ENCODE measurements at places on chromosomes 5 and 9. TPM values are rescaled to one million over a fixed set of nuclear protein-coding genes. Genes with fewer than 3 reads are reported as not detected.

Gene ZNF366
- 0.39 TPM for total RNA-seq

Gene TTC23L
- total RNA-seq, result 0.43 TPM

Gene WWC1
- total RNA-seq, result 24.3 TPM

Gene SLC6A3
- total RNA-seq, result not detected

Gene KCNV2
- total RNA-seq, result not detected

Gene FOXD4L4
- total RNA-seq, result 0.43 TPM

Gene GMCL2
- not detected for total RNA-seq

Gene FAM169A
- 3.1 TPM for total RNA-seq

Gene F2RL1
- total RNA-seq, result 2.0 TPM

Gene LVRN
- not detected for total RNA-seq

Gene ROPN1L
- 3.9 TPM for total RNA-seq

Gene ZFP37
- 0.33 TPM for total RNA-seq

Gene GABRA1
- total RNA-seq, result not detected

Gene SNCB
- total RNA-seq, result not detected

Gene PAPPA
- total RNA-seq, result 79.6 TPM

Gene CDKN2B
- 29.4 TPM for total RNA-seq

Gene MLANA
- not detected for total RNA-seq

Gene SETX
- total RNA-seq, result 50.4 TPM

Gene HBEGF
- 1.2 TPM for total RNA-seq

Gene CORO2A
- 2.0 TPM for total RNA-seq

Gene SLC45A2
- 0.79 TPM for total RNA-seq

Gene CCNJL
- under 0.01 TPM for total RNA-seq

Gene PHF24
- total RNA-seq, result 0.39 TPM
